DND-41 (cell line): ENCODE measurements at places on chromosomes 6 and 20.

- no peaks in the 10 kb centered on the region for H3K27me3 ChIP-seq
- H3K27ac ChIP-seq, result peak within 1 kb of the TSS; percentile 90
- peak within 1 kb of the TSS; percentile 66 for H3K4me3 ChIP-seq
- H3K4me1 ChIP-seq, result peaks cover 46% of the 10 kb centered on the region
These were observed at the start of gene BTN3A1 for GRCh38 chr6:26401987-26402658. TSS of gene BTN3A1 (plus strand) at chr6:26402275. CDS start at chr6:26405564, 3,289 bp downstream.

DNA sequence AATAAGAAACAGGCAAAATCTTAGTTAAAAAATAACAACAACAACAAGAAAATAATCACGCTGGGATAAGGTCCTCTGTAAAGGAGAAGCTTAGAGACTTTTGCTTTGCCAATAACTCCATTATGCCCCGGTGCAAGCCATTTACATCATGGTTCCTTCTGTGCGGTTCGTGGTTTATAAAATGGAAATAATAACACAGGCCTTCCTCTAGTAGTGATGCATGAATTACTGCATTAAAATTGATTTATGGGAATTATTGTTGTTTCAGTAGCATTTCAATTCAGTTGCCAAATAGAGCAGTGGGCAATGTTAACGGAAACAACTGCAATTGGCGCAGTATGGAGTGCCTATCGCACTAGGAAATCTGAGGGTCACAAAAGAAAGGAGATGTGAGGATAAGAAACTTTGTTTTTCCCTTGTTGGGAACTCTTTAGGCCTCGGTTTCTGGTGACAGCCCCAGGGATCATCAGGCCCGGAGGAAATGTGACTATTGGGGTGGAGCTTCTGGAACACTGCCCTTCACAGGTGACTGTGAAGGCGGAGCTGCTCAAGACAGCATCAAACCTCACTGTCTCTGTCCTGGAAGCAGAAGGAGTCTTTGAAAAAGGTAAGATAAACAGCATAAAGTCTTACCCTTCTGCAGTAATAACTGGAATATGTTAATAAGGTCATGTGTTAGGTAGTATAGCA, 1.1 kb downstream of the CD109 start:
- no peaks in the 10 kb centered on the region for H3K36me3 ChIP-seq
- peak overlapping the region; percentile 78; the same call in 1 of the 2 replicates for H3K27ac ChIP-seq
- DNase-seq, result no peak

DNA sequence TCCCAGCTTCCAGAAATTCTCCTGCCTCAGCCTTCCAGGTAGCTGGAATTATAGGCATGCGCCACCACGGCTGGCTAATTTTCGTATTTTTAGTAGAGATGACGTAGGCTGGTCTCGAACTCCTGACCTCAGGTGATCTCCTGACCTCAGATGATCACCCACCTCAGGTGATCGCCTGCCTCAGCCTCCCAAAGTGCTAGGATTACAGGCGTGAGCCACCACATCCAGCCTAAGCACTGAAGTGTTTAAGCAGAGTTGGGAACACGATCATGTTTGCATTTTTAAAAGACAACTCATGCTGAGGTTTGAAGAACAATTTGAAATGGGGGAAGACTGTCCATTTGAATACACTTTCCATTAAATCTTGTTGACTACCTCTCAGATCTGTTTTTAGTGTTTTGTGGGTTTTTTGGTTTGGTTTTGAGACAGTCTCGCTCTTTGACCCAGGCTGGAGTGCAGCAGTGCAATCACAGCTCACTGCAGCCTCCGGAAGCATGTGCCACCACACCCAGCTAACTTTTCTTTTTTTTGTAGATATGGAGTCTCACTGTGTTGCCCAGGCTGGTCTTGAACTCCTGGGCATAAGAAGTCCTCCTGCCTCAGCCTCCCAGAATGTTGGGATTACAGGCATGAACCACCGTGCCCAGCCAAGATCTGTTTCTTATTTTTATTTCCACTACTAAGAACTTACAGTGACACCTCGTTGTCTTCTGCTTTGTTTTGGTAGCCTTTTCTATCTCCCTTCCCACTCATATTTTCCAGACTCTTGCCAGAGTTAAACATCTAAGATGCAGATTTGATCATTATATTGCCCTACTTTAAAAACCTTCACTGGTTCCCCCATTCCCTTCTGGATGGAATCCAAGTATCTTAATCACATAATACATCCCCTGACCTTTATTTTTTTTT, 5.5 kb downstream of the CASP8AP2 start:
- no peak overlapping the region for H3K4me3 ChIP-seq
- H3K4me1 ChIP-seq, result peaks cover 19% of the 10 kb centered on the region
- DNase-seq, result no peak
- no peak overlapping the region for H3K27ac ChIP-seq
- peaks cover 70% of the 10 kb centered on the region for H3K36me3 ChIP-seq

DNA sequence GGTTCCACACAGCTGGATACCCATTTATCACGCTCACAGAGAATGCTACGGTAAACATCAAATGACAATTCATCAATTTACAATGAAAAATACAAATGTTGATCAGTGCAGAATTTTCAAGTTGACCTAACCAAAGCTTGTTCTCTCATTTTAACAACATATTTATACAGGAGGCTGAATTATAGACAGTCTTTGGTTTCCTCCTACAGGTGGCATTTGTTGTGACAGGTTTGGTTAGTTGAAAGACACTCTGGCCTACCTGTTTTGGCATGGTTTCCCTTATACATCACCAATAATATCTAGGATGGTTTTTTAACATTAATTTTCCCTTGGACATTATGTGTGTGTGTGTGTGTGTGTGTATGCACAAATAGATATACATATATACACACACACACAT, 642.5 kb upstream of the MMS22L start:
- no peak for DNase-seq
- H3K4me3 ChIP-seq, result no peak overlapping the region

GRCh38 chr6:1470040-1470439, 80.7 kb downstream of the FOXF2 start:
- H3K4me3 ChIP-seq, result no peak overlapping the region
- H3K27me3 ChIP-seq, result peaks cover 2% of the 10 kb centered on the region
- H3K4me1 ChIP-seq, result no peaks in the 10 kb centered on the region
- DNase-seq, result no peak

DNA sequence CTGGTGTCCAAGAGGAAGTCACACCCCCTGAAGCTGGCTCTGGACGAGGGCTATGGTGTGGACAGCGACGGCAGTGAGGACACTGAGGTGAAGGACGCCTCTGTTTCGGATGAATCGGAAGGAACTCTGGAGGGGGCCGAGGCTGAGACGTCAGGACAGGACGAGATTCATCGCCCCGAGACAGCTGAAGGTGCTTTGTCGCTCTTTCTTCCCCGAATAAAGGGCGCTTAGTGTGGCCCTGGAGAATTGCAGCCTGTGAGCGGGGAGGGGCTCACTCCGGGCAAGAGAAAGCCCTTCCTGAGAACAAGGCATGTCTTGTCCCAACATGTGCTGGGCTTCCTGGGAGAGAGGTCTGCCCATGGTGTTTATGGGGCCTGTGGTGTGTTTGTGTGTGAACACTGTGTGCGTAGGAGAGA, 41.4 kb downstream of the MYT1 start:
- H3K27me3 ChIP-seq, result peaks cover 7% of the 10 kb centered on the region
- no peak overlapping the region for H3K27ac ChIP-seq
- no peaks in the 10 kb centered on the region for H3K4me1 ChIP-seq

GRCh38 chr6:169131390-169131789, 122.3 kb downstream of the THBS2 start:
- no peaks in the 10 kb centered on the region for H3K27me3 ChIP-seq
- no peak overlapping the region for H3K27ac ChIP-seq
- no peaks in the 10 kb centered on the region for H3K36me3 ChIP-seq
- H3K4me1 ChIP-seq, result no peaks in the 10 kb centered on the region
- no peak overlapping the region for H3K4me3 ChIP-seq
- DNase-seq, result no peak
